Choroid plexus epithelial cell (primary cell): ENCODE measurements at places on chromosomes 3 and 15.

- DNase-seq, result peak; percentile 92
These were observed 56.3 kb upstream of the TMCO5A start for GRCh38 chr15:37877851-37878741.

DNA sequence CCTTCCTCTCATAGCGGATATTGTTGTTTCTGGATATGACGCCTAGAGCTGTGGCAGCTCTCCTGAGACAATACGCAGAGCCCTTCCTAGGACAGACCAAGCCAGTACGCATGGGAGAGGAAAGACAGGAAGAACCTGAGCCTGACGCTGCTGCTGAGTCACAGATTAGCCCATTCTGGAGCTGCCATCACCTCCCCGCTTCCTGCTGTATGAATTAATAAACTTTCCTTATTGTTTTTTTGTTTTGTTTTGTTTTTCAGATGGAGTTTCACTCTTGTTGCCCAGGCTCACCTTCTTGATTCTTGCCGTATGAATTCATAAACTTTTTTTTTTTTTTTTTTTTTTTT, 67.0 kb downstream of the PPCDC start:
- peak; percentile 59 for DNase-seq

GRCh38 chr3:155189478-155189877, 104.0 kb downstream of the STRIT1 start:
- no peak for DNase-seq

- no peak for DNase-seq
These were observed 72.7 kb upstream of the CHRNA7 start for GRCh38 chr15:31957581-31957980.

DNA sequence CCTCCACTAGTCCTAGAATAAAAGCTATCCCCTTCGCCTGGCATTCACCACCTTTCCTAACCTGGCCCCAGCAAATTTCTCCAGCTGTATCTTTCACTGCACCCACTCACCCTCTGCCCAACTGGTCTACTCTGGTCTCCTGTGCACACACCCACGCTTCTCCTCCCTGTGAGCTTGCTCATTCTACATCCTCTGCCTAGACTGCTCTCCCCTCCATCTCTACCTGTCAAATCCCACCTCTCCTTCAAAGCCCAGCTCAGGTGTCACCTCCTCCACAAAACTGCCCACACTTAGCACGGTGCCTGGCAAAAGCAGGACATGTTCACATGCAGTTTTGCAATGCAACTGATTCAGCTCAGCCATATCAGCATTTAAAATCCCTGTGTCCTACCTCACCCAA, 45.8 kb upstream of the NTRK3 start:
- no peak for DNase-seq

GRCh38 chr15:46409841-46410301, 775.0 kb downstream of the SQOR start:
- no peak for DNase-seq

DNA sequence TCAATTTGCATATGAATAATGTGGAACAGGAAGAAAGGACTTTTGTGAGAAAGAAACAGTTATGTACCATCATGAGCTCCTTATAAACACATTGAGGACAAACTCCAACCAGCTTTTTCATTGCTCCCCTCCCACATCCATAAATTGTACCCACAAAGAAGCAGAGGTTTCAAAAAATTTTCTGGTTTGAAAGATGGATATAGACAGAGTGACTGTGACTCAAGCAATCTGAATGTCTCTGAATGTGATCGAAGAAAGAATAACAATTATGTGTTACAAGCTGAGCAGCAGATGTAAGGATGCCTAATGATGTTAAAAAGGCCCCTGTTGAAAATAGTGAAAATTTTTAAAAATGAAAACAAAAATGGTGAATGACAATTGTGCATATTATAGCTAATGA, 127.4 kb downstream of the TFG start:
- DNase-seq, result no peak

DNA sequence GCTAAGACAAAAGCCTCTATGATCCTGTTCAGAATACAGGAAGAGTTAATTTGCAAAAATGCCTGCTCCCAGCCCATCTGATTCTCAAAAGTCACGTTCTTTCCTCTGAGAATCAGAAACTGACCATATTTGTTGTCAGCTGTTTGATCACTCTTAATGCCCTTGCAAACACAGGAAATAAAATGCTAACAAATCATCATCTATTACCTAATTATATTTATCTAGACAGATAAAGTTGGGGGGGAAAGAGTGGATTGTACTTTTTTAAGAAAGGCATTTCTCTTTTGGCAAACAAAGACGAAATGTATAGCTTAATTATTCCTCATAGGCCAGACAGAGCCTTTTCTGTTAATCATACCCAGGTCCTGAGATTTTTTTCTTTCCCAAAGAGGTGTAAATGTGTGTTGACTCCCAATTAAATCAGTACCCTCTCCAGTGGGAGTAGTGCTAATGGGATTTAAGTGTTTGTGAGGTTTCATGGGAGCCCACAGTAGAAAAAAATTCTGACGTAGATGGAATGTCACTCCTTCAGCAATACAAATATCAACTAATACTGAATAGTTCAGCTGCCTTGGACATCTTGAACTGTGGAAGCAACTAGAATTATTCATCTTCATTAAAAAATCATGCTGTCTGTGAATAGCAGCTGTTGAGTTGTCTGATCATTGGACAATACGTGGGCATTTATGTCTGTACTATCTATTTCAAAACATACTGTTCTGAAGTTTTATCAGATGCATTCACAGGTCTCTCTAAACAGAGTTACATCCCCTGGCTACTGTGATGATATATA, 22.5 kb upstream of the BNIP2 start:
- no peak for DNase-seq

GRCh38 chr3:193997228-193998122, 138.5 kb upstream of the HES1 start:
- DNase-seq, result no peak

DNA sequence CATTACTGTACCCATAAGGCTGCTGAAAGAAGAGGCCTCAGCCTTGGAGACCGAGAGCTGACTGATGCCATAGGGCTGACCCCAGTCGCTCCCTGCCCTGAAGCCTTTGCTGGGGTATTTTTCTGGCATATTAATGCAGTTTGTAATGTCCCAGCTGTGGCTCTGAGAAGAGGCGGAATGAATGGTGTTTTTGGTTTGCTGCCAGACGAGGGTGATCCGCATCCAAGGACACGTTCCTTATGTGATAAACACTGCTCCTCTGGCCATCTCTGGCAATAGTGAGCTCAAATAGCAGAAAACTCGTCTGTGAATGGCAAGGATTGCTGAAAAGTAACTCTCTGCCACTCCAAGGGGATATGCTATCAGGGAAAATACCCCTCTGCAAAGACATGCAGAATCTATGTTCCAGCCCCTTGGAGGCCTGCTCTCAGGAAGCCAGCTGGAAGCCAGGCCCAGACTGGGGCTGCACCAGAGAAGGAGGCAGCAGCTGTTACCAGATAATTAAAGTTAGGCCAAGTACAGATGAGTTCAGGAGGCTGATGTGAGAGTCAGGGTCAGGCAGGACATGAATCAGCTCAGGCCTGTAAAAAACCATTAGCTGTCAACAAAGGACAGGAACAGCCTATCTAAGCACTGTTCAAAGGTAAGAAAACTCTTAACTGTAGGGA, 28.9 kb upstream of the KLHL6 start:
- peak; percentile 62 for DNase-seq

- no peak for DNase-seq
These were observed 2.6 kb downstream of the LIPC start for GRCh38 chr15:58434334-58434875.

- DNase-seq, result no peak
These were observed 228 bp upstream of the H1-8 start for GRCh38 chr3:129542747-129543146.

DNA sequence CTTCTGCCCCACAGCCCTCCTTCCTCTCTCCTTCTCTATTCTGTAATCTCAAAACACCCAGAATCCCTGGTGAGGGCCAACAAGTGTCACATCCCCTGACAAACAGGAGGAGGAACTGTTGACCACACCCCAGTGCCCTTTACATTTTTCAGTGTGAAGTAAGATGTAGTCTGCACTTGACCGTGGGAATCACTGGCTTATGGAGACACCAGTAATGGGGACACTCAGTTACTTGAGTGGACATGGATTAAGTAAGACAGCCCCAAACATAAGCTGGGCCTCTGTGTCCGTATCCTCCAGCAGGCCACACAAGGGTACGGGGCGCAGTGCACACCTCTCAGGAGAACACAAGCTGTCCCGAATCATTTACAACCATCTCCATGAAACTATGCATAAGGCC, 28.4 kb upstream of the LIMD1 start:
- no peak for DNase-seq

DNA sequence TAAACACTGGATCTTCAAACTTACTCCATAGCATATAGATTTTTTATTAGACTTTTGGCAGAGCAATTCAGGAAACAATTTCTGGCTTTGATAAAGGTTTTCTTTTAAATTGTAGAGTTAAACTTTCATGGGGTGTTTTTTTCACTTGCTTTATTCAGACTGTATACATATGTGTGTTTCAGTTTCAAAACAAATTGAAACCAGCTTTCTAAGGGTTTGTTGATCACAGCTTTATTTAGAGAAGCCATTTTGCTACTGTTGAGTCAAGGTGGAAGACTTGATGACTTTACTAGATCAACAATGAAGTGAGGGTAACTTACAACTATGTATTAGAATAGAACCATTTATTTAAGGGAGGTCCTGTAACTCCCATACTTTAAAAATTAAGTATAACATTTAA, 6.2 kb downstream of the UBE2E1 start:
- no peak for DNase-seq

DNA sequence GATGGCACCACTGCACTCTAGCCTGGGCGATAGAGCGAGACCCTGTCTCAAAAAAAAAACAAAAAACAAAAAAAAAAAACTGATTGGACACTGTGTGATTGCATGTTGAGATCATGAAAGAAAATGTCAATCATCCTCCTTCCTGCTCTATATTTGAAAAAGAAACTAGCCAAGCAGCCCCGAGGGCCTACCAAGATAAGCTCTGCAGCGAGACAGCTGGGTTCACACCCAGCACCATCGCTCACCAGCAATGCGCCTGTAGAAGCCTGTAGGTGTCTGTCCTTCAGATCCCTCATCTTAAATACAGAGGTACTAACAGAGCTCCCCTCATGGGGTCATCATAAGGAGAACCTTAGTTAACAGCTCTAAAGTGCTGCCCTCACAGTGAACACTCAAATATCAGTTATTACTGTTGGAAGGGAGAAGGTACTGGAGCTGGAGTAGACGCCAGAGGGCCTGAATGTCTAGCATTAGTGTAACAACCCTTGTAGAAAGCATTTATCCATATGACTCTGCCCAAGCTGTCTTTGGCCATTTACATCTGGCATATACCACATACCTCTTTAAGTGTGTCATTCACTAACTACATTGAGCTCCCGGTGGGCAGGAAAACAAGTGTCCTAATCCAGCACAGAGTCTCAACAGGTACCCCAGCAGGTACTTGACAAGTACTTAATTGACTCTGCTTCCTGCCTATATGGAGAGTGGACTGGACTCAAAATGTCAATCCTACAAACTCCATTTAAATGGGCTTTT, 22.9 kb downstream of the MYLK start:
- DNase-seq, result no peak

- DNase-seq, result no peak
These were observed 973 bp upstream of the USP13 start for GRCh38 chr3:179651687-179652446.

GRCh38 chr3:128491691-128491940, 1.4 kb downstream of the GATA2 start:
- no peak for DNase-seq

DNA sequence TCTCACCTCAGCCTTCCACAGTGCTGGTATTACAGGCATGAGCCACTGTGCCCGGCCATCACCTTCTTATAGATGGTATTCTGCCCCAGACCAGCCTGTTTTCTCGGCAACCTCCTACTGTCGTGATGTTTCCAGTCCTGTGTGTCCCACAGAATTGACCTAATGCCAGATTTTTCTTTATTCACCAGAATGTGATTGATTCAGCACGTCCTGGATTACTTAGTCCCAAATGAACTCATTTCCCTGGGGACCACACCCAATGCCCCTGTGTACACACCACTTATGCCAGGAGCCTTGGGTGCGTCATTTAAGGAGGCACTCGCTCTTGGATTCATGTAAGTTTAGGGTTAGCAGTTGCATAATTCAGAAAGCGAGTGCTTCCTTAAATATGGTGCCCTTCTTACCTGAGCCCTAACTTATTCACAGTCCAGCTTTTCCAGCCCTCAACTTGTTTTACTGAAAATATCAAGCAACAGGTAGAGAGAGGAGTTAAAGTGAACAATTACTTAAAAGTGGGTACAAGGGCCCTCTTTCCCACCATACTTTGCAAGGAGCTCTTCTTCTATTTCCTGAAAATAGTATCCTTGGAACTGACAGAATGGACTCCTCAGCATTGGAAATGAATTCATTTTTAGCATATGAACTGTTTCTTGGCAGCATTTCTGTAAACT, 64.6 kb upstream of the UBE2E1 start:
- DNase-seq, result no peak

DNA sequence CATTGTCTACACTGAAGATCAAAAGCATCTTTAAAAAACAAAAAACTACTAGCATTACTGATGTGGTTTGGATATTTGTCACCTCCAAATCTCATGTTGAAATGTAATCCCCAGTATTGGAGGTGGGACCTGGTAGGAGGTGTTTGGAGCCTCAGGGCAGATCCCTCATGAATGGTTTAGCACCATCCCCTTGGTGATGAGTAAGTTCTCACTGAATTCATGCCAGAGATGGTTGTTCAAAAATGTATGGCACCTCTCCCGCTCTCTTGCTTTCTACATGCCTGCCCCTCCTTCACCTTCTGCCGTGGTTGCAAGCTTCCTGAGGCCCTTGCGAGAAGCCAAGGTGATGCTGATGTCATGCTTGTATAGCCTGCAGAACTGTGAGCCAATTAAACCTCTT, 136.6 kb upstream of the FHIT start:
- DNase-seq, result no peak

- DNase-seq, result peak; percentile 28
These were observed 10.9 kb downstream of the APH1B start for GRCh38 chr15:63288342-63288741.

DNA sequence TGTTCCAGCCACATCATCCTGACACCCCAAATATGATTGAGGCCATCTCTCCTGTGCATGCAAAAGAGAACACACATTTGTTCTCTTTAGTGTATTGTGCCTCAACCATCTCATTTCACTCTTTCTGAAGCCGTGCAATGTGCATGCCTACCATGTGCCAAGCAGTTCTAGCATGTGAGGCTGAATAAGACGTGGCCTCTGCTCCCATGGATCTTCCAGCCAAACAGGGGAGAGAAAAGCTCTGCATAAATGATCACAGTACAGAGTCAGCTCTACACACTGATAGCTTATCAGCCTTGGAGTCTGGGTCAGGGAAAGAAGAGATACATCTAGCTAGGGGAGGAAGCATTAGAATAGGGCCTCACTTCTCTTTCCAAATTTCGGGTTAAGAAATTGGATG, 48.2 kb upstream of the ATG7 start:
- DNase-seq, result no peak

DNA sequence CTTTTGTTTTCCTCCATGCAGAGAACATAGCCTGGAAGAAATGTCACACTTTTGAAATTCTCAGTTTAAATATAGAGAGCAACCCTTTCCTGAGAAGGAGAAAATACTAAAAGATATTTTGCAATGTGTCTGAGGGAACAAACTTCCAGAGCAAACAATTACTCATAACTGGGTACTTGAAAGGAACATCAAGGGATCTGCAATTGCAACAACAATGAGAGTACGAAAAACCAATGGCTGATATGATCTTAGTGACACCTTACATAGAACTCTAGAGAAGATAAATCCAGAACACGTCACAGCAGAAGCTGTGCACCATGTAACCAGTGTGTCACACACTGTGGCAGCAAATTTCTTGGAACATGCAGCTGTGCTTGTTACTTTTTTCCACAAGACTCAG, 14.6 kb upstream of the ARPP21 start:
- no peak for DNase-seq
